Stimulated activated naive CD8-positive, alpha-beta T cell treated with anti-CD3 and anti-CD28 coated beads, Interleukin-15, Interleukin-2, amounts not matched to agents 100 U/mL and 50 U/mL, for 24 hours (primary cell): ENCODE measurements at places on chromosomes 1 and 21.

DNA sequence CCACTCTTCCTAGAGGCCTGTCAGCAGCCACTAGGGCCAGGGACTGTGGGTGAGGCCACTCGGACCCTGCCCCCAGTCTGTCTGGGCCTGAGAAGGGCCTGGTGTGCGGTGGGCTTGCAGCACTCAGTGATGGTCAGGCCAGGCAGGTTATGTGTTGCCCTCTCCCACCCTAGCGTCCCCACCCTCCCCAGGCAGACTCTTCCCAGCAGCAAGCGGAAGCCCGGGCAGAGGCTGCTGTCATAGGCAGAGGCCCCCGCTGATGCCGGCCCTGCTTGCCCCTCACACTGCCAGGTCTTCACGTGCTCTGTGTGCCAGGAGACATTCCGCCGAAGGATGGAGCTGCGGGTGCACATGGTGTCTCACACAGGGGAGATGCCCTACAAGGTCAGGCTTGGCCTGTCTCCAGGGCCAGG lies 6.6 kb downstream of the ZBTB48 start:
- DNase-seq, result no peak

GRCh38 chr1:172938681-172939080 lies 112.1 kb downstream of the TNFSF18 start:
- DNase-seq, result no peak

DNA sequence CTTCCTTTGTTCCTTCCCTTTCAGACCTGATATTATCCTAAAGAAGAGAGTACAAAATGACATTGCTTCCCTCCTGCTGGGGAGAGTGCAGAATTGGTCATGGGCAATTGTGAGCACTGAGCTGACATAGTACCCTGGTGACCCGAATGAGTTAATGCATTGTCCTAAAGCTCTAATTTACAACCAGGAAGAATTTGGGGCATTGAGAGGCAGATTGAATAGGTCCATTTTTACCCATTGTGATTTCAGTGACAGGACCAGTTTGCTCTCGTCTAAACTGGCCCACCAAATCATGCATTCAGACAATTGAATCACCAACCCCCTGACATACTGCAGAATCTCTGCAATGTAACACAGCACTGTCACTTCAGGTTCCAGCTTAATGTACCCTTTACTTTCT lies 497.4 kb downstream of the DPYD start:
- DNase-seq, result no peak

DNA sequence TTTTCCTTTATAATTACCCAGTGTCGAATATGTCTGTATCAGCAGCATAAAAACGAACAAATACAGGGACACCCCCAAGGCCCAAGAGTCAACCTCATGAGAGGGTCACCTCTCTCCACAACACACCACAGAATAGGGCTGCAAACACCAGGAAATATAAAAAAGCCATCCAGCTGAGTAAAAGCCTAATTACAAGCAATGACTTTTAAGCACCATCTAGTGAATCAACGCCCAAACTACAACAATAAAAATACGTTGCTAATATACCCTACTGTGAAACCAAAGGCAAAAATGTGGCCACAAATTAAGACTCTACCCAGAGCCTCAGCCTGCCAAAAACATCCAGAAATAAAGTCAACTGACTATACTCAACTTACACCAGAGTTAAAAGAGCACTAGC lies 817.9 kb upstream of the NEGR1 start:
- DNase-seq, result no peak

DNA sequence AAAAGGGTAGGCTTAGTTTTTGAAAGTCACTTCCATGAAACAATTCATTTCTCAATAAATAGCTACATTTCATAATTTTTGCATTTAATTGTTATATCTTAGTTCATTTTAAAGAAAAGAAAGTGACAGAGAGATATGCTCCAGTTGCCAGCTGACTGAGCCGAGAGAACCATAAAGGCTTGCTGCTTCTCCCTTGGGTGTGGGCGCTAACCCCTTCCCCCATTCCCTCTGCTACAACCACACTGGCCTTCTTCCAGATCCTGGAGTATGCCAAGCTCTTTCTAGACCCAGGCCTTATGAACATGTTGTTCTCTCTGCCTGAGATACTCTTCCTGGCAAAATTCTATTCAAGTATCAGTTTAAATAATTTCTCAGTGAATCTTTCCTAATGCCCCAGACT lies 12.3 kb downstream of the SORT1 start:
- no peak for DNase-seq

DNA sequence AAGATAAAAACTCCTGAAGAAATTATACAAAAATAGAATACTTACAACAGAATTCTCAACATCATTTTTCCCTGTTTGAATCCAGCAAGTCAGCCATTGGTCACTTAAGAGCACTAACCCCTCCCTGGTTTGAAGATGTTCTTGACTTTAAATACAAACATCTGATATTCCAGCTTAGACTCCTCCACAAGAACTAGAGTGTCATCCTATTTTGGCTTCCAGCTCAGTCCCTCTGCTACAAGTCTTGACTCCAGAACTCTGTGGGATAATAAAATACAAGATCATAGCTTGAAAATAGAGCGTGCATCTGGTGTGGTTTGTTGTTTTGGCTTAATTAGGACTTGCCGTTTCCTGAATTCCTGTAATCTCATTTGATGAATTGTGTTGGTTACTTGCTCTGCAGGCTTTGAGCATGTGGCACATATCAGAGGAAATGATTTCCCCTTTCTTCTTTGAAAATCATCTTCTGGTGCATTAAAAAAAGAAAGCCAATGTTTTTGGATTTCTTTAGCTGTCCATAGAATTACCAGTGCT lies 63.7 kb upstream of the DPT start:
- DNase-seq, result no peak

DNA sequence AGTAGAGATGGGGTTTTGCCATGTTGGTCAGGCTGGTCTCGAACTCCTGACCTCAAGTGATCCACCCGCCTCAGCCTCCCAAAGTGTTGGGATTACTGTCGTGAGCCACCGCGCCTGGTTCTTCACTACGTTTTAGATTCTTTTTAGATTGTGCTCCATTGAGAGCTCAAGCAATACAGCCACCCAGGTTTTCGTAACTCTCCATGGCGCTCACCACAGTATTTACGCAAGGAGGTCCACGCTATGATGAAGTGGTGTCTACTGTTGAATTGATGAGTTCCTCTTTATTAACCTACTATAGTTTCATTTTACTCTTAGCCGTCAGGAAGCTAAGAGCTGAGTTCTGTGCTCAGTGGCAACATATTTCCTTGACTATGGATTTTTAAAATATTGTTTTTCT lies 1.8 kb upstream of the KIF1B start:
- no peak for DNase-seq

GRCh38 chr21:42159560-42160110 lies 59.3 kb upstream of the ABCG1 start:
- DNase-seq, result no peak

GRCh38 chr1:3675436-3675835 lies 23.1 kb downstream of the TP73 start:
- DNase-seq, result no peak

DNA sequence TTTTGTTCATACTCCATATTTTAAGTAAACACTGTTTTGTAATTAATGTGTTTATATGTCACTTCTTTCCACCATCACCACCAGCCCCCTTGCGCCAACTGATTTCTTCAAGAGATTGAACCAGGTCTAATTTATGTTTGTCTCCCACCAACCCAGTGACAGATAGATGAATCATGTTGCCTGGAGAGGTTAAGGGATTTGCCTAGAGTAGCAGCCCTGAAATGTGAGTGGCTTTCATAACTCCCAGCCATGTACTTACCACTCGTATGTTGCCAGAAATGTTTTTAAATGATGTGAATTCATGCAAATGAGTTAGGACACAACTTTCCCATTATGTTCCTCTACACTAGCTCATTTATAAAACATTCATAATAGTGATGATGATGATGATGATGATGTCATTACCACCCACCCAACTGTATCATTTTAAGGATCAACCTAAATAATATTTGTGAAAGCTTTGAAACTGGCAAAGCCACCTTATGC lies 86.9 kb downstream of the LRRC8D start:
- no peak for DNase-seq

DNA sequence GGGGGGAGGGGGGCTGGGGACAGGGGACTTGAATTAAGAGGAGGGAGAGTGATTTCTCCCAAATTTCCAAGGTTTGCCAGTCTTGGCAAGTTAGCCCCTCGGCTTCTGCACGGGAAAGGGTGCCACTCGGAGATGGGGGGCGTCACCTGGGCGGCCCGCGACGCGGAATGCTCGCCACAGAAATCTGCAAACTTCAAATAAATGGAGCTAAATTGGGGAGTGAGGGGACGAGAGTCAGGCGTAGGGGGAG lies 885 bp upstream of the SSBP3 start:
- no peak for DNase-seq

GRCh38 chr1:214953901-214954616 lies 128.5 kb upstream of the KCNK2 start:
- no peak for DNase-seq

- DNase-seq, result no peak
Observed at GRCh38 chr21:26539566-26539965, 33.5 kb downstream of the CYYR1 start.

GRCh38 chr1:181485287-181486097 lies 2.2 kb downstream of the CACNA1E start:
- no peak for DNase-seq

DNA sequence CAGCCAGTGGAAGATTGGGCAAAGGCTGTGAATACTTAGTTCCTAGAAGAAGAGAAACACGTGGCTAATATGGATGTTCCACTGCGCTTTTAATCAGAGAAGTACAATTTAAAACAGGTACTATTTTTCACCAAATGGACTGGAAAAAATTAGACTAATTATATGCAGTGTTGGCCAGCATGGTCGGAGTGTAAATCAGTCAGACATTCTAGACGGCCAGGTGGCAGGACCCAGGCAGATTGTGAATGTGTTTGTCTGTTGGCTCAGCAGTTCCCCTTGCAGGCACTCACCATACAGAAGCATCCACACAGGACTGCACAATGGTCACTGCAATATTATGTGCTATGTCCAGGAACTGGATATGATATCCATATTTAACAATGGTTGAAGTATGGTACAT lies 23.9 kb upstream of the SLC25A34 start:
- DNase-seq, result no peak

DNA sequence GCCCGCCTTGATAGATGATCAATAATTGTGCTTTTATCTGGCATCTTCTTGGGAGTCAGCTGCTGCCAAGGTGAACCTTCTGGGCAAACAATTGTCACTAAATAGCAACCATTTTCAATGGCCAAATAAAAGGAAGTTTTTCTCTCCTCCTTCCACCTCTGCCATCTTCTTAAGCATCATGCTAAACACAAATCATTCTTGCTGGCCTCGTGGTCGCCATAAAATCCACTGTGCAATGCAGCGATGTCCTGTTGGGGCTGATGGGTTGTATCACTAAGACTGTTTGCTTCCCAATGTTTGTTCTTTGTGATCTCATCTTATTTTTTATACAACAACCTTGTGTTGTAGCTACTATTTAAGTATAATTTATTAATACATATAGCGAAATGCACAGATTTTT lies 8.0 kb downstream of the MAN1C1 start:
- no peak for DNase-seq

DNA sequence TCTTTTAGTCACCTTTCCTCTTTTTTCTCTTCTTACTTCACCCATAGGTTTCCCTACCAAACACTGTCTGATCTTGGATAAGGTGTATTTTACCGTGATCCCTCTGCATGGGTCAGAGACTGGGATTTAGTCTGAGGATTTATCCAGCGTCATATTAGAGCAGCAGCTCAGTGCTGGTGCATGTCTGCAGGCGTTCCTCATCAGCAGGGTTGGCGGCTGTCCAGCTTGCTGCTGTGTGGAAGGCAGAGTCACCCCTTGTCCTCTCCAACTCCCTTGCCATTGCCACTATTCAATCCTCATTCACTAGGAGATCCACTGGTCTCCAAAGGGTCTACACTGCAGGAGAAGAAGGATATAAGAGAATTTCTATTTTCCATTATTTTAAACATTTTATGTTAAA lies 7.3 kb upstream of the FAM78B start:
- no peak for DNase-seq

GRCh38 chr1:240417317-240417716 lies 194.6 kb downstream of the GREM2 start:
- DNase-seq, result no peak

DNA sequence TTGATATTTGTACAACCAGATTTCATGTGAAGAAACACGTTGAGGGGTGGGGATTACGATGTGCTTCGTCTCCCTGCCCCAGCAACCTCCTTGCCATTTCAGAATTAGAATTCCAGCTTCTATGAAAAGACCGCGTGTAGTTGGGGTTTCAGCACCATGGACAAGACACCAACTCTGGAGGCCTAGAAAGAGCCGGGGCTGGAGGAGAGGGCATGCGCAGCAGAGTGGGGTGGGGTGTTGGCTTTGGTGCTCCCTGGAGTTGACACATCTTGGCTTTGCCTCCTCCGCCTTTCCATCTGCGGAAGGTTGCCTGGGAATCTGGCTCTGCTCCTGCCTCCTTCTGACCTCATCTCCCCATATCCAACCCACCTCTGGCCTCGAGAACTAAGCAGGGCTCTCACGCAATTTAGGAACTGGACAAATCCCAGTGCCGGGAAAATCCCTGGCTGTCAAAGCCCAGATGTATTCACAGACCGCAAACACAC lies 11.8 kb downstream of the HTR6 start:
- DNase-seq, result peak; percentile 27

GRCh38 chr1:232925421-232926220 lies 24.8 kb upstream of the NTPCR start:
- DNase-seq, result no peak

- DNase-seq, result no peak
Observed at GRCh38 chr1:215156232-215156631, 73.7 kb downstream of the KCNK2 start.

- DNase-seq, result no peak
Observed at GRCh38 chr1:113653741-113654140, 105.5 kb downstream of the PHTF1 start.

DNA sequence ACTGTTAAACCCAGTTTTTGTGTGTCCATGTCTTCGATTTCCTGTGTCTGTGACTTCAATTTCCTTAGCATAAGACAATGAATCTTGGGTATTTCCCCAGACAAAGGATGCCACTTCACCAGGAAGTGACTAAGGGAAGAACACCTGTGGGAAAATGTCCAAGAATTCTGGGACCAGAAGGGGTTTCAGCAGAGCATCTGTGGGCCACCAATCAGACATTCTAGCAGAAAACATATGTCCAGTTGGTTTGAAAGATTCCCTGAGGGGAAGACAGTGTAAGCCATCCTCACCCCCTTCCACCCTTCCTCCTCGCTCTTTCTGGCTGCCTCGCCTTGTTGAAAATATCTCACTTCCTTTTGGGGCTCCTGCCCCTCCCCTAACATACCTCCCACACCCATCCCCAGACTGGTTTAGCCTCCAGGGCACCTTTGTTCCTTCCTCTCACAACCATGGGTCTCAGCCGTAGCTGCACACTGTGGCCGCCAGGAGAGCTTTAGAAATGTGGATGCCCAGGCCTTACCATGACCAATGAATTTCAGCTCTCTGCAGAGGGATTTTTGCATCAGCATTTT lies 25.5 kb upstream of the IFNAR1 start:
- peak; percentile 44 for DNase-seq

DNA sequence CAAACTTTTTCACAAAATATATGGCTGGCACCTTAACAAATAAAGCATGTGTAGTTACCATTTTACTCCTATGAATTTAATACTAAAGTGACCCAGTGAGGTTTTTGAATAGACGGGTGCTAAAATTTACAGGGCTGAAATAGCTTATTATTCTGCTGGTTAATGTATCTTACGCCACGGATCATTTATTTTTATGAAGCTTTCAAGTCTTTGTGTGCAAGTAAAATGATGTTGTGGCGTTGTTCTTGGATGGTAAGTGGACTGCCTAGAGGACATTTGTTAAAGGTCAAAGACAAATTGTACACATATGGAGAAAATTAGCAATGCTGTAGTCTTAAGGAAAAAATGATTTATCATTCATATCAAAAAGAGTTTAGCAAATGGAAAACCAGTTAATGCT lies 22.8 kb downstream of the INSL5 start:
- DNase-seq, result no peak
